NCI-H1436 (cell line): ENCODE measurements at places on chromosomes 7 and 10.

DNA sequence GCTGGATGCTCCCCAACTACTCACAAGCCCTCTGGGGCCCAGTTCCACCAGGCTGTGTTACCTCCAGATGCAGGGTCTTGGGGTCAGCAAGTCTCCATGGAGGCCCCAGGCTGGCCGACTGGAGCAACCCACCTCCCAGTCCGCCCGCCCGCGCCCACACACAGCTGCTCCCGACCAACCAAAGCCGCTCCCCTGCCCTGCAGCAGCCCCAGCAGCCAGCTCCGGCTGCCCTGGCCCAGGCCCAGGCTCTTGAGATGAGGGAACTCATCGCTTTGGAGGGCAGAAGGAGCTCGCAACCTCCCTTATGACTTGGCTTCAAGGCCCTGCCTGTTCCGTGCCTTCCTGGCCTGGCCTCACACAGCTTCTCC is 47.2 kb downstream of the LRRC20 start:
- DNase-seq = no peak

DNA sequence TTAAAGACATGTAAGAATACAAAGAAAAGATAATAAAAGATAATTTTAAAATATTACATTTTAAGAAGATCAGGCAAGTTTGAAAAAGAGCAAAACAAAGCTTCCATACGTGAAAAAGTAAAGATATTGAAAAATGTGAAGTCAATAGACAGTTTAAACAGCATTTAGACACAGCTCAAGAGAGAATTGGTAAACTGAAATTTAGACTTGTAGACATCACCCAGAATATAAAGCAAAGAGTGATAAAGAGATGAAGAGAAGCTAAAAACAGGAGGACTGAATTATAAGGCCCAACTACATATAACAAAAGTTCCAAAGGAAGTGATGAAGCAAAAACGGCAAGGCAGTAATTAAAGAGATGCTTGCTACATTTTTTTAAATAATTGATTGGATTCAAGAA is 13.8 kb downstream of the ADAM12 start:
- DNase-seq = no peak

DNA sequence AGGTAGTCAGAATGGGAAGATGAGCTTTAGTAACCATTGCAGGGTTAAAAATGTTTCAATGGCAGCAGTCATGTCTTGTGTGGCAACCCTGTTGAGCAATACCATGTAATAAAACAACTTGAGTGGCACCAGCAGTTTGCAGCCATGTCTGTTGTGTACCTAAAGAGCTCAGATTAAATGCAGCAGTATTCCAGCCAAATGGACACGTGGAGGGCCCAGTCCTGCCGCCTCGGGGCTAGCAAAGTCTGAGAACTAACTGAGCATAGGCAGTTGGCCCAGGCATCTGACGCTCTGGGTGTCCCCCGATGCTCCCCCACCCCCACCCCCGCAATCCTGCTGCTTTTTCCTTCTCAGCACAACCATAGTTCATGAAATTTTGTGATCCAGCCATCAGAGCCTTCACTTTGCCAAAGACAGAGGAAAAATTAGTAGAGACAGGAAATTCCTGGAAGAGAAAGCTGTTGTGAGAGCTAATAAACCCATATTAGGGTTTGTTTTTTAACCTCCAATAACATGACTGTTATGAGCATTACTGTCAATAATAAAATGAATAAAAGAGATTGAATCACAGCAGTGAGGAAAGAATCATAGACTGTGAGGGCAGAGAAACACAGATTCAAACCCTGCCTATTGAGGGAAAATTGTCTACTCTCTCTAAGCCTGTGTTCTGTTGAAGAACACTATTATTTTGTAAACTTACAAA is 220.6 kb upstream of the RHOBTB1 start:
- DNase-seq = no peak

DNA sequence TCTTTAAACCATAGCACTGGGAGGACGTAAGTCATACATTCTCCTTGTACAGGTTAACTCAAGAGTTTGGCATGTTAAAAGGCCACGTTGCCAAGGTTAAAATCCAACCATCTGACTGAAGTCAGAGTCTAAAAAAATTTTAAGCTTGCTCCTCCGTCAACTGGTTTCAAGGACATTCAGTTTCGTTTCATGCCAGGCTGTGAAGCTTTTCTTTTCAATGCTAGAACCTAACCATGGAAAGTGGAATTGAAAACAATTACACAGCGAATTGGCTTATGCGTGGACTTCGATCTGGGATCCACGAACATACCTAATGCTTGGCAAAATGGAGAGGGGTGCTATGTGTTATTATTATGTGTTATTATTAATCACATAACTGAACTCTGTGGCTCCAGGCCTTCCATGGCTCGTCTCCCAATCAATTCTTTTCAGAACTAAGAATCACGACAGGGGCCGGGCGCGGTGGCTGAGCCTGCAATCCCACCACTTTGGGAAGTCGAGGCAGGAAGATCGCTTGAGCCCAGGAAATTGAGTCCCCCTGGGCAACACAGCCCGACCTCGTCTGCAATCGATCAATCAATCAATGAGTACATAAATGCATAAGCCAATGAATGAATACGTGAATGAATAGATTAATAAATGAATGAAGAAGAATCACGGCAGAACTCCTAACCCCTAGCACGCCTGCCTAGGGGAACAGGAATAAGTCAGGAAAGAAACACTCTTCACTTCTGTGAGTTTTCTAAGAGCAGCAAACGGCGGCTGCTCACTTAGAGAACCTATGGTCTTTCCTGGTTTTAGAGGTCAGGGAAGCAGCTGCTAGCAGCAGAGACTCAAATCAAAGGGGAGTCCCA is 733 bp upstream of the ARL5B start:
- no peak for DNase-seq

DNA sequence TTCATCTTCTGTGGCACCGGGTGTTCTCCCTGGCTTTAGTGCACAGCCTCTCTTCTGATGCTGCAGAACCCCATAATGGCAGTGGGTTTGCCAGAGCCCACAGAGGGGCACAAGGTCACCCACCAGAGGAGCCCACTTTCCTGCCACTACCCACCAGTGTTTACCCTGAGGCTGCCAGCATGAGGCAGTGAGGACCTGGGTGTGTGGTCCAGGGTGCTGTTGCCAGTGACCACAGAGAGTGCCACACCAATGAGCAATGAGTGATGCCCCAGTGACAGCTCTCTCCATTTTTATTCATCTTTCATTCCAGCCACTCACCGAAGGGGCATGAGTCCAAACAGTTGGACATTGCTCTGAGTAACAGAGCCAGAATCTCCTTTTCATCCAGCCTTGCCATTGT is 34.8 kb downstream of the MTURN start:
- no peak for DNase-seq
